SK-MEL-5 (cell line): ENCODE measurements at places on chromosomes 13 and 19. TPM values are rescaled to one million over a fixed set of nuclear protein-coding genes. Genes with fewer than 3 reads are reported as not detected.

DNA sequence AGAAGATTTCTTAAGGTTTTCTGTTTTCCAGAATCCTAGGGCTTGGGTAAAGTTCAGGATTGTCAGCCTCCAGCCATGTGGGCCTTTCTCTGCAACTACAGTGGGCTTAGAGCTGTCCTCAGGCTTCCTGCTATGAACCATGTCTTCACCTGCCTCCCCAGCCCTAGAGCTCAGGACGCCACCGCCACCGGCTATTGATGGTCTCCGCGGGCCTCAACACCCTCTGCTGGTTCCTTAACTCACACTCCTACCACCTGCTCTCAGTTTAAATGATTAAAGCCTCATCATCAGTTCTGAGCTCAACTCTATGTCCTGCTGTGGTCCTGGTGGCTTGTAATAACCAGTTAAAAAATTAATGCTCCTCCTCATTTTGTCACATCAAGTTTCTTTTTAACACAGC lies 221.0 kb downstream of the EFNB2 start:
- no peak for DNase-seq

GRCh38 chr19:10670182-10670581 lies 16.0 kb downstream of the ILF3 start:
- no peak for DNase-seq

GRCh38 chr13:35866801-35867200 lies 264.4 kb downstream of the DCLK1 start:
- no peak for DNase-seq

DNA sequence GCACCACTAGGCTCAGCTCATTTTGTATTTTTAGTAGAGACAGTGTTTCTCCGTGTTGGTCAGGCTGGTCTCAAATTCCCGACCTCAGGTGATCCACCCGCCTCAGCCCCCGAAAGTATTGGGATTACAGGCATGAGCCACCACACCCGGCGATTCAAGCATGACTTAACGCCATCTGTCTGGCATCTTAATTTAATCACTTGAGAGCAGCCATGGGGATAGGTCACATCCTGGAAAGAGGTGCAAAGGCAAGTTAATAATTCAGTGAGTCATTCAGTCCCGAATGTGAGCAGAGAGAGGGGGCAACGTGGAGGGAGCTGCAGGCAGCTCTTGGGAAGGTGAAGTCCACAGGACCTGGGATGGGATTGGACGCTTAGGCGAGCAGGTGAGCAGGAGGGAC lies 31.7 kb upstream of the USP29 start:
- DNase-seq: no peak

GRCh38 chr19:12750851-12751250 lies 740 bp upstream of the BEST2 start:
- DNase-seq: no peak

- DNase-seq: no peak
Observed at GRCh38 chr13:89900104-89900765, 1447.3 kb upstream of the MIR17HG start.

- no peak for DNase-seq
Observed at GRCh38 chr19:43634872-43635560, 4.6 kb downstream of the CADM4 start.

The PRSS57 gene
- not detected in 2 replicates for total RNA-seq

The PALM gene
- total RNA-seq: 4.0 and 4.3 TPM in 2 replicates

The ZNF610 gene
- 2.2 and 3.2 TPM in 2 replicates for total RNA-seq

The FOXA3 gene
- total RNA-seq: 0.08 TPM in 1 of 2 replicates, not detected in the other
